ENCODE measurements at places on chromosomes 7 and 10.

DNA sequence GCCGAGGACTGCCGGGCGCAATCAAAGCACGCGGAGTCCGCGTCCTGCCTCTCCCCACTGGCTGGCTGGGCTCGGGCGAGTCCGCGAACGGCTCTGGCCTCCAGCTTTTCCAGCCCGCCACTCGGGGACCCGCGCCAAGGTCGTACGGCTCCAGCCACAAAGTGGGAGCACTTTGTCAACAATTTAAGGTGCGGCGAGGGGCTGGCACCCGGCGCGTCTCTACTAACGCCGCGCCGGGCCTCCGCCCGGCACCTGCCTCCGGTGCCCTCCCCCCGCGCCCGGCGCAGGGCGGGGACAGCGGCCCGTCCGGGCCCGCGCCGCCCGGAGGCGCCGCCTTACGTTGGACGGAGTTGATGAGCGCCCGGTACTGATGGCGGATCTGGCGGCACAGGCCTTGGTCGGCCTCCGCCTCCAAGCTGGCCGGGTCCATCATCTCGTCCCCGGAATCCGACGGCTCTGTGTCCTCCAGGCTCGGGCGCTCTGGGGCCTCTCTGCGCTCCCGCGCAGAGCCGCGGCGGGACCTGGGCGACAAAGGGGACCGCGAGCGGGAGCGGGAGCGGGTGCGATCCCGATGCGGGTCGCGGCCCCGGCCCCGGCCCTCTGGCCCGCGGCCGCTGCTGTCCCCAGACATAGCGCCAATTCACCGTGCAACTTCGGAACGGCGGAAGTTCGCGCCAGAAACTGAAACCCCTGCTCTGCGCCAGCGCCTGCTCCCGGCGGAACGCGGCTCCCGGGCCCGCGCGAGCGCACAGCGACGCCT, at the start of gene NSMCE4A:
Gene NSMCE4A, minus strand, starts transcription at position 683 of the 760 bp plus-strand sequence. Its CDS starts 52 bp downstream, at position 631.
- DNase-seq, result peak; percentile 86

- DNase-seq, result peak; percentile 71
Measured at GRCh38 chr7:112938863-112939573, 147.6 kb downstream of the GPR85 start.

DNA sequence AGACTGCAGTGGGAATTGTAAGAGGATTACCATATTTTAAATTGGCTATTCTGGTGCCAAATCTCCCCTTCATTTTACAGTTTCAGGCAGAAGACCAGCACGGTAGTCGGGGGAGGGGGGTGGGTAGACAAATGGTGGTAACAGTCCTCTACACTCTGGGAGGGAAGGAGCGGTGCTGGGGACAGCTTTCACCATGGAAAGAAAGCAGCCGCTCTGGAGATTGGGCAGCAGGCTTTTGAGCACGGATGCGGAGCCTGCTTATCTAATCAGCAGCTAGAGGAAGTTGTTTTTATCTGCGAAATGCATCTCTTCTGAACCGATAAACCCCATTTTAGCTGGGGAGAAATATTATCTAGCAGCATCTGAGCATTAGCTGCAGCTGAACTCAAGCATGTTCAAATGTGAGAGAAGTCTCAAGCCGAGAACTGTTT, 28.7 kb downstream of the IKZF1 start:
- no peak for DNase-seq

DNA sequence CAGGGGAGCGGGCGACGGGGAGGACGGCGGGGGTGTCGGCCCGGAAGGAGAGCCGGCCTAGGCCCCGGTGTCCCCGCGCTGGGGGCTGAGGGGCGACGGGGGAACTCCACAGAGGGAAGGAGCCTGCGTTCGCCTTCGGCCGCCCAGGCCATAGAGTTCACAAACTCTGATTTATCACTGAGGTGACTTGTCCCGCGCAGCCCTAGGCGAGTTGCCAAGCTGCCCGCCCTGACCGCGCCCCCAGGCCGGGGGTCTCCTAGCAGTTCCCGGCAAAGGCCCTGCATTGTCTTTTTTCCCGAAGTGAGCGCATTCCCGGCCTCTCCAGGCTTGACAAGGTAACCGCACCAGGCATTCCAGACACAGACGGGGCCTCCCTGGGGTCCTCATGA, 2.9 kb upstream of the NKX6-2 start:
- no peak for DNase-seq

GRCh38 chr10:24551161-24551560, 172.5 kb downstream of the ARHGAP21 start:
- DNase-seq, result no peak

DNA sequence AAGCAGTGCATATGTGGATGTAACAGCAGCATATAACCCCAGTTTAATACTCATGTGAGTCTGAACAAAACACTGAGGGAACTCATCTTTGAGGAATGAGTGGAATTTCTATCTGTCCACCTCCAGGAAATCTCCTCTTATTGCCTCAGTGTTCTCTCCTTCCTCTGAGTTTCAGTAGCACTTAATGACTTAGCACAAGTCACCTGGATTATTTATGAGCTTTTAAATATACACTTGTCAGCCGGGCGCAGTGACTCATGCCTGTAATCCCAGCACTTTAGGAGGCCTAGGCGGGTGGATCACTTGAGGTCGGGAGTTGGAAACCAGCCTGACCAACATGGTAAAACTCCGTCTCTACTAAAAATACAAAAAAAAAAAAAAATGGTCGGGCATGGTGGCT, 4.3 kb downstream of the LRRC20 start:
- DNase-seq, result no peak

DNA sequence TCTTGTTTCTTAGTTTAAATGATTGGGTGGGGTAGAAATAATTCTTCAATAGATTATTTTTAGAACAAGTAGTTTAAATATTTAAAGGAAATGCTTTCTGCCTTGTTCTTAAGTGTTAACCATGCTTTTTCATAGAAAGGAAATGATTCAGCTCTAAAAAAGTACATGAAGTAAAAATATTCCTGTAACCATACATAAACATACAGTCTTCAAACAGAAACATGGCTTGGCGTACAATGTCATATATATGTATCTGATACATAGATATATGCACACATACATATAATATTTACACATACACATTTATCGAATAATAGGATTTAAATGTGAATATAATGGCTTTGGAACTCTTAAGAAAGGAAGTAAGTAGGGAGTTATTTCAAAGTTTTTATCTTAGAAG, 84.4 kb downstream of the RUNDC3B start:
- DNase-seq, result no peak
